ENCODE measurements at places on chromosomes 7 and 10.

- H3K27me3 ChIP-seq, result no peaks in the 10 kb centered on the region
- no peak for DNase-seq
- no peak overlapping the region for H3K27ac ChIP-seq
- no peaks in the 10 kb centered on the region for H3K36me3 ChIP-seq
- H3K4me3 ChIP-seq, result no peak overlapping the region
Measured at GRCh38 chr7:90453259-90453891, 16.1 kb upstream of the PTTG1IP2 start.

- H3K4me3 ChIP-seq, result no peak overlapping the region
- no peaks in the 10 kb centered on the region for H3K27me3 ChIP-seq
- H3K36me3 ChIP-seq, result no peaks in the 10 kb centered on the region
- no peak overlapping the region for H3K27ac ChIP-seq
Measured at GRCh38 chr10:103724771-103725170, 130.6 kb downstream of the SH3PXD2A start.

DNA sequence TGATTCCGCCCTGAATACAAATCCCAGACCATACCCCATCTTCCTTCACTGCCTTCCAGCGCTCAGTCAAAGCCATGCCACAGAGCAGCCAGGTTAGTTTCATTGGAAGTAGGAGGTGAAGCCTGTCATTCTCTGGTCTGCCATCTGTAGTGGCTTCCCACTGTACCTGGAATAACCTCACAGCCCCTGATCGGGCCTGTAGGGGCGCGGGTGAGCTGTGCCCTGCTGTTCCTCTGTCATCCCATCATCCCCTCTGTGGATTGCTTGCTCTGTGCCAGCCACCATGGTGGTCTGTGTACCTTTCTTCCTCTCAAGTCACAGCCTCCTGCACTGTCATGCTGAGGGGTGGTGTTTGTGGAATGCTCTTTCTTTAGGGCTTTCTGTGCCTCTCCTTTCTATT is 155.1 kb downstream of the ZNF22 start:
- no peaks in the 10 kb centered on the region for H3K4me1 ChIP-seq
- no peak overlapping the region for H3K27ac ChIP-seq

GRCh38 chr7:96982586-96982985 is 22.8 kb upstream of the DLX6 start:
- no peak overlapping the region for H3K27ac ChIP-seq
- H3K4me1 ChIP-seq, result no peaks in the 10 kb centered on the region
- H3K36me3 ChIP-seq, result no peaks in the 10 kb centered on the region
- no peak for DNase-seq

DNA sequence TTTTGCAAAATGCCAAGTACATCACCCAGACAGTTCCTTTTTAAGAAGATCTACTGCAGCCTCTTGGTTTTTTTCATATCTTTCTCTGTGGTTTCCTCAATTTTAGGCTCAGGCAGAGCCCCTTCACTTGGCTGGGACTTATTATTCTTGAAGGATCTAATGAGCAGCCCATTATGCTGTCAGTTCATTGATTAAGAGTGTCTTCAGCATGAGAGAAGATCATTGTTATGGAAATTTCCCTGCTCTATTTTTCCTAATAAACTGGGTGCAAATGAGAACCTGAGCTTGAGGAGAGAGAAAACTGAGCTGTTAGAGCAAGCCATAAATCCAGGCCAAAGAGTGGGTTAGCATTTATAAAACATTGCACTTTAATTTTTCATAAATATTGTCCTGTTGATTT is 146.5 kb downstream of the SEC23IP start:
- H3K4me3 ChIP-seq, result no peak overlapping the region
- no peak for DNase-seq
- H3K36me3 ChIP-seq, result no peaks in the 10 kb centered on the region
- H3K4me1 ChIP-seq, result no peaks in the 10 kb centered on the region
- H3K27ac ChIP-seq, result no peak overlapping the region

DNA sequence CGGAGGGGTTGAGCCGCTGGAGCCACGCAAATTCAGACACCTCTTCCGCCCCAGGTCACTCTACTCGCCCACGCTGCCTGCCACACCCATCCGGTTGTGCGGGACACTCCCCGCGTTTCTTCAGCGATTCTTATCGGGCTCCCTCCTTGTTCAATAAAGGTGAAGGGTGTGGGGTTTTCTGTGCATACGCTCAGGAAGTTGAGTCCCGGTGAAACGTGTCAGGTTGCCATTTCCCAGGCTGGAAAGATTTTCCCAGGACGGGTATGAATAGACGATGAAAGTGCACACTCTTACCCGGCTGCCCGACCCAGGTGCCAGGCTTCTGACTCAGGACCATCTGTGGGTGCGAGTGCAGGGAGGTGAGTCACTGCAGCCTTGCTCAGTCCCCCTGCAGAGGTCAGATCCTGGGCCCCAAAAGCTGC is 22.0 kb downstream of the KLF6 start:
- no peaks in the 10 kb centered on the region for H3K27me3 ChIP-seq
- H3K4me3 ChIP-seq, result no peak overlapping the region
- H3K36me3 ChIP-seq, result no peaks in the 10 kb centered on the region
- H3K27ac ChIP-seq, result peak overlapping the region; percentile 44

DNA sequence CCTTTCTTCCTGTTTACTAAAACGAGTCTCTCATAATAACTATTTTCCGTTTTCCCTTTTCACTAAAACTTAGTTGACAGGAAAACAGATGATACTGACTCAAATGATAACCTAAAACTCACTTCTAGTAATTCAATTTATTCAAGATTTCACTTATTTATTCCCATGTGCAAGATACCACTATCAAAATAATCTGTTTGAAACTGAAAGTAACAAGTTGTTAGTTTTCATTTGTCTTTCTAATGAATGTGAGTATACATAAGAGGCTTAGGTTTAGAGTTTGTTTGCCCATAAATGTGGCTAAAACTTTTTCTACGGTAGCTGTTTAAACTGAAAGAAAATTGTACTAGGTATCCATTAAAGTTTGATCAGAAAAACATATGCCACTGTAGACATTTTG is 314.9 kb upstream of the STEAP1 start:
- H3K36me3 ChIP-seq, result no peaks in the 10 kb centered on the region
- no peak overlapping the region for H3K4me3 ChIP-seq
- no peaks in the 10 kb centered on the region for H3K4me1 ChIP-seq
- H3K27ac ChIP-seq, result no peak overlapping the region
- H3K27me3 ChIP-seq, result no peaks in the 10 kb centered on the region

- peaks cover 9% of the 10 kb centered on the region for H3K27me3 ChIP-seq
- H3K4me3 ChIP-seq, result no peak overlapping the region
- peaks cover 10% of the 10 kb centered on the region for H3K4me1 ChIP-seq
- no peaks in the 10 kb centered on the region for H3K36me3 ChIP-seq
- DNase-seq, result no peak
Measured at GRCh38 chr10:108469940-108470339, 1305.4 kb upstream of the SORCS1 start.

GRCh38 chr7:135888740-135889139 is 88.4 kb downstream of the MTPN start:
- H3K27me3 ChIP-seq, result no peaks in the 10 kb centered on the region
- H3K27ac ChIP-seq, result no peak overlapping the region
- H3K4me1 ChIP-seq, result no peaks in the 10 kb centered on the region
- H3K36me3 ChIP-seq, result no peaks in the 10 kb centered on the region

- no peaks in the 10 kb centered on the region for H3K27me3 ChIP-seq
- H3K4me3 ChIP-seq, result no peak overlapping the region
- H3K36me3 ChIP-seq, result no peaks in the 10 kb centered on the region
- H3K4me1 ChIP-seq, result no peaks in the 10 kb centered on the region
- no peak overlapping the region for H3K27ac ChIP-seq
Measured at GRCh38 chr7:107165341-107165740, 3.5 kb upstream of the HBP1 start.

- H3K36me3 ChIP-seq, result no peaks in the 10 kb centered on the region
- no peak overlapping the region for H3K4me3 ChIP-seq
- no peaks in the 10 kb centered on the region for H3K27me3 ChIP-seq
- H3K4me1 ChIP-seq, result no peaks in the 10 kb centered on the region
- no peak for DNase-seq
Measured at GRCh38 chr10:61635471-61635870, 27.3 kb upstream of the CABCOCO1 start.

DNA sequence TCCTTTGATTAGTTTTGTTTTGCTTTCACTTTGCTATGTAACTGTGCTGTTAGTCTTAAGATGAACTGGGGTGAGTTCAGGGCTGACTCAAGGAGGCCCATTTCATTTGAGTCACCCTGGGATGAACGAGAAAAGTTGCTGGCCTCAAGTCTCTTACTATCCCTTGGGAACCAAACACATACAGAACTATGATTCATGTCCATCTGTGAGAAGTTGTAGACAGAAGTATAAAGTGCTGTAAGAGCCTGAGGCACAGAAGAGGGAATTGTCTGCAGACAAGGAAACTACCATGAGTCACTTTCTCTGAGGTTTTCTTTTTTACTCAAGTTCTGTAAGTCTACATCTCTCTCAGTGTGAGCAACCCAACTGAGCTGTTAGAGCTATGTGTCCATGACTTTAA is 179.8 kb upstream of the CSTF2T start:
- peak overlapping the region; percentile 46 for H3K27ac ChIP-seq
- no peak overlapping the region for H3K4me3 ChIP-seq
- H3K4me1 ChIP-seq, result no peaks in the 10 kb centered on the region
- H3K36me3 ChIP-seq, result no peaks in the 10 kb centered on the region
- no peaks in the 10 kb centered on the region for H3K27me3 ChIP-seq

DNA sequence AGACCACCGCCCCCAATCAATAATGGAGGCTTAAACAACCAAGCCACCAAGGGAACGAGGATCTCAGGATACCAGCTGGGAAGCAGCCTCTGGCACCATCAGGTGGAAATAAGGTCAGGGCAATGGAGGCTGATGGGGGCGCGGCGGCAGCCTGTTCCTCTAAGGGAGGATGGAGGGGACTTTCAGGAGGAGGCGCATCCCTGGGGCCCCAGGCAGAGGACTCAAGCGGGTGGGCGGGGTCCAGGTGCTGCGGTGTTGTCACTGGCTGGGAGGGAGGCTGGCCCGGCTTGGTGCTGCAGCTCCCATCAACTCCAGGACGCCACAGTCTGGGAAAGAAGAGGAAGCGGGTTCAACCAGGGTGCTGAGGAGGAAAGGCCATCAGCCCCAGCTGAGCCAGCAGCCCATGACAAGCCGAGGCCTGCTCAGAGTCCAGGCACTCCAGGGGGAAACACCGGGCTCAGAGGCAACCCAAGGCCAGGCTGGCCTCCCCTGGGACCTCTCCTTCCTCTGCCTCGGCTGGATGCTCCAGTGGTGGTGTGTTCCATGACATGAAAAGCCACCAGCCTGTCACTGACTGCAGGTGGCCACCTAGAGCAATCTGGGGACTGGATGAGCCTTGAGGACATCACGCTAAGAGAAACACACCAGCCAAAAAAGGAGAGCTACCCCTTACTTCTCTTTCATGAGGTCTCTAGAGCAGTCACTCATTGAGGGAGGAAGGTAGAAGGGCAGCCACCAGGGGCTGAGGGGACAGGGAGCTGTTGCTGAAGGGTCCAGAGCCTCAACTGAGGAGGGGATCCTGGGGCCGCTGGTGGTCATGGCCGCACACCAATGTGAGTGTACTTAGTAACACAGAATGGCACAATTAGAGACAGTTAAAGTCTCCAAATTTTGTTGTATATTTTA is 4.6 kb downstream of the GIGYF1 start:
- H3K36me3 ChIP-seq, result peaks cover 56% of the 10 kb centered on the region
- H3K4me1 ChIP-seq, result peaks cover 68% of the 10 kb centered on the region
- peak; percentile 9 for DNase-seq
- no peak overlapping the region for H3K4me3 ChIP-seq
- no peaks in the 10 kb centered on the region for H3K27me3 ChIP-seq
- H3K27ac ChIP-seq, result no peak overlapping the region

GRCh38 chr7:143399151-143399550 is 9.5 kb downstream of the EPHA1 start:
- no peak overlapping the region for H3K4me3 ChIP-seq
- H3K36me3 ChIP-seq, result peaks cover 42% of the 10 kb centered on the region

- H3K36me3 ChIP-seq, result no peaks in the 10 kb centered on the region
- peaks cover 7% of the 10 kb centered on the region for H3K4me1 ChIP-seq
- H3K27ac ChIP-seq, result no peak overlapping the region
- DNase-seq, result no peak
Measured at GRCh38 chr10:4543938-4544533, 282.0 kb upstream of the AKR1E2 start.

DNA sequence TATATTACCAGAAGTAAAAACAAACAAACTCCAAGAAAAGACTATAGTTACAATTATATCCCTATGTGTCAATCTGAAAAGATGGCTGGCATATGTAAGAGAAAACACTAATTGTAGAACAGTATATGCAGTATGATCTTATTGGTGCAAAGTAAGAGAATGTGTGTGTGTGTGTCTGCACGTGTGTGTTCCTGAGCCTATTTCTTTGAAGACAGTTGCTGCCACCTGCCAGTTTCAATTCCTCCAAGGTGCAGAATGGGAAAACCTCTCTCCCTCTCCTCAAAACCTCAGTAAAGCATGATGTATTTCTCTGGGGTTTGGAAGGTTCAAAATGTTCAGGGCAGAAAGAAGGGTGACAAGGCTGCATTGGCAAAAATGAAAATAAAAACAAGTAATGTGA is 8.8 kb upstream of the SFTPA1 start:
- no peaks in the 10 kb centered on the region for H3K36me3 ChIP-seq
- no peaks in the 10 kb centered on the region for H3K4me1 ChIP-seq
- H3K4me3 ChIP-seq, result no peak overlapping the region
- no peaks in the 10 kb centered on the region for H3K27me3 ChIP-seq
- no peak overlapping the region for H3K27ac ChIP-seq
- DNase-seq, result no peak

GRCh38 chr10:132458586-132459300 is 61.7 kb downstream of the PWWP2B start:
- peaks cover 76% of the 10 kb centered on the region for H3K4me1 ChIP-seq
- peak; percentile 83 for DNase-seq
- no peaks in the 10 kb centered on the region for H3K27me3 ChIP-seq
- H3K4me3 ChIP-seq, result no peak overlapping the region

- DNase-seq, result no peak
- no peak overlapping the region for H3K4me3 ChIP-seq
- H3K4me1 ChIP-seq, result no peaks in the 10 kb centered on the region
- H3K27me3 ChIP-seq, result no peaks in the 10 kb centered on the region
- peak overlapping the region; percentile 60 for H3K27ac ChIP-seq
- no peaks in the 10 kb centered on the region for H3K36me3 ChIP-seq
Measured at GRCh38 chr10:17001961-17002749, 127.5 kb downstream of the CUBN start.

DNA sequence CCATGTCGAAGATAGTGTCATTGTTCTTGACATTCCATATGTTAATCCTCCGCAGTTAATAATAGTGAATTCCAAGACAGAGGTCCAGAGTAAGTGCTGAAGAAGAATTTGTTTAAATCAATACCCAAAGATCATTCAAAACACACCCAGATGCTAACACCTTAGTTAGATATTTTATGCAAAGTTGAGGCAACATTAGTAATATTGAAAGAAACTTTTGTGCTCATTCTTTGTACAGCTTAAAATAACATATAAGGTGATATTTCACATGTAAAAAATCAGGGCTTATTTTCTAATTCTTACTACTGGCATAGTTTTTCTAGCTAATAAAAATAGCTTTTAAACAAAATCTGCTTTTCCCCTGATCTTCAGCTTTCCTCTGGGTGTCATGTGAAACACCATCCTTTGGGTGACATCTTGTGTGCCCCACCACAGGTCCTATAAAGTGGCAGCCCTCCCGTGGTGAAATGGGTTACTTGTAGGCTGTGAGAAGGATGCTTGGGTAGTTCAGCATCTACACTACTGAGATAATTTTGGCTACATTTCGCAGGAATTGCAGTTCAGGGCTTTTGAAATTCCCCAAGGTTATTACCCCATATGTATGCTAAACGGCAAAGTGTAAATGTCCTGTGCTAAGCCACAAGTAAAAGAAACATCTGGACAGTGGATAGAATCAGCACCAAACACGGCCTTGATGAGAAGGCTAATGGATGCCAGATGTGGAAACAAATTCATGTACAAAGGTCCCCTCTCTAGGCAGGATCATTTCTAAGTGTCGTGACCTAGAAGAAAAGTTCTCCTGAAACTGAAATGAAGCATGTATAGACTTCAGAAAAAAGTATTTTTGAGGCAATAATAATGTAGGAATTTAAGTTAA is 105.4 kb downstream of the GRM3 start:
- H3K27ac ChIP-seq, result no peak overlapping the region
- no peaks in the 10 kb centered on the region for H3K4me1 ChIP-seq
- no peak for DNase-seq
- no peak overlapping the region for H3K4me3 ChIP-seq
- H3K27me3 ChIP-seq, result no peaks in the 10 kb centered on the region
- H3K36me3 ChIP-seq, result no peaks in the 10 kb centered on the region
